ENCODE measurements at places on chromosomes 16 and 17.
A peak's percentile ranks its signal among the peaks of the same experiment; 100 is the strongest.

- DNase-seq: no peak
Observed at GRCh38 chr17:29885031-29885640, 44.9 kb downstream of the SSH2 start.

DNA sequence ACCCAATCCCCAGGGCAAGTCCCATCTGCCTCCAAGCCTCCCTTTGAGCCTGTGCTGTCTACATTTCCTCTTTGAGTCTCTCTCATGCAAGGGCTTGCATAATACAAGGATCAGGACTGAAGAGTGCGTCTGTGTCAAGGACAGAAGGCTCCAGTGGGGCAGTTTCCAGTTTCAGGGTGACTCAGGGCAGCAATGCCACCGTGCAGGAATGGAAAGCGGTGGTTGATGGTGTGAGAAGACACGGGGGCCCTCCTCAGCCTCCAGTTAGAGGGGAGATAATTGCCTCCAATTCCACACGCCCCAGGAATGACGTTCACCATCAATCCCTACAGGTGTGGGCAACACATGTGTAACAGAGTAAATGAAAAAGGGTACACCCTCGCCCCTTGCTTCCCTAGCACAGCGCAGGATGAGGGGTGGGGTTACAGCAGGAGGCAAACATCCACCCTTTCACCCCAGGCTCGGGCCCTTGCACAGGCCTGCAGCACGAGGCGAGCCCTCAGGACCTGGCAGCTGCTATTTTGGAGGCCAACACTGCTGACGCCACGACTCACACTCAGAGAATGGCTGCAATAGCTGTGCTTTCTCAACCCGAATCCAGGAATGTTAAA lies 24.8 kb upstream of the SLC25A19 start:
- peak; percentile 10 for DNase-seq

GRCh38 chr17:43803758-43804157 lies 23.5 kb downstream of the CFAP97D1 start:
- no peak for DNase-seq

GRCh38 chr17:36932694-36933511 lies 4.4 kb upstream of the LHX1 start:
- DNase-seq: no peak

- DNase-seq: no peak
Observed at GRCh38 chr17:77279448-77280303, 138.9 kb downstream of the SEC14L1 start.

GRCh38 chr17:55423535-55423934 lies 1.9 kb upstream of the MMD start:
- no peak for DNase-seq

GRCh38 chr16:27118526-27118925 lies 51.8 kb downstream of the C16orf82 start:
- DNase-seq: no peak

- no peak for DNase-seq
Observed at GRCh38 chr17:4902540-4902939, 358 bp downstream of the CHRNE start.

DNA sequence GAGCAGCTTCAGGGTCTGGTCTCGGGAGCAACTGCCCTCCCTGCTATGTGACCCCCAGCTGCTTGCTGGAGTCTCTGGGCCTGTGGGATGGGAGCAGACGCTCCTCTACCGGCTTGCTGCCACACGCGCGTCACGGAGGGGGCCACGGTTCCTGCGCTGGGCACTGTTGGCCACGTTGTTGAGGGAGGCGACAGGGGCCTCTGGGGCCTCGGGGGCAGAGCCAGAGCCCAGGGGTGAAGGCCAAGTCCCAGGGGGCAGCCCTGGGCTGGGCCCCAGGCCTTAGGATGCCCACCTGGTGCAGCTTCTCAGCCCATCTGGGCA lies 56.6 kb downstream of the ZFPM1 start:
- DNase-seq: no peak

- no peak for DNase-seq
Observed at GRCh38 chr17:17446666-17447155, 30.1 kb upstream of the MED9 start.

DNA sequence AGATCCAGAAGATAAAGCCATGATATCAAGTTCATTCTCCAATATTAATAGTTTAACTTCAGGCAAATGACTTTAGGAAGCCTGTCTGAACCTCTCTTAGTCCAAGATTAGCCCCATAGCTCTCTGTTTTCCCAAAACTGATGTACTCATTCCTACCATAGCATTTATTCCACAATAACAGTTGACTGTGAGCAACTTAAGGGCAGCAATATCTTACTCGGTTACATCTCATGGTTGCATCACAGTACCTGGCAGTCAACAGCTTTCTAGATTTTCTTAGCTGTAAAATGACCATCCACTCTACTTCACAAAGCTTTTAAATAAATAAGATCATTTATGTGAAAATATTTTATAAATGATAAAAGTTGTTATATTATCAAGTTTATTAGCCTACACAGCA lies 58.2 kb upstream of the STAC2 start:
- no peak for DNase-seq

DNA sequence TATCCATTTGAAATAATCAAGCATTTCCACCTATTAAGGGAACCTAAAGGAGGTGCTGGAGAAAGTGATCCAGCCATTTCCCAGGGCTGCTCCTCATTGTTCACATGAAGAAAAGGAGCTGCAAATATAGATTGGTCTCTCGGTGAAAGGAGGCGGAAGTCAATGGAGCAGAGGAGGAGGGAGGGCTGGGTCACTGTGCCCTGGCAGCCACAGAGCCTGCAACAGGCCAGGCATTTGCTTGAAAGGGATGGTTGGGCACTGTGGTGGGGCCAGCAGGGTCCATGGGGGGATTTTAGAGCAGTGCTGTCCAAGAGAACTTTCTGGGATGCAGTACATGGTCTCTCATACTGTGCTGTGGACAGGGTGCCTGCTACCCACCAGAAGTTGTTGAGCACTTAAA lies 173.2 kb downstream of the CYLD start:
- DNase-seq: no peak

DNA sequence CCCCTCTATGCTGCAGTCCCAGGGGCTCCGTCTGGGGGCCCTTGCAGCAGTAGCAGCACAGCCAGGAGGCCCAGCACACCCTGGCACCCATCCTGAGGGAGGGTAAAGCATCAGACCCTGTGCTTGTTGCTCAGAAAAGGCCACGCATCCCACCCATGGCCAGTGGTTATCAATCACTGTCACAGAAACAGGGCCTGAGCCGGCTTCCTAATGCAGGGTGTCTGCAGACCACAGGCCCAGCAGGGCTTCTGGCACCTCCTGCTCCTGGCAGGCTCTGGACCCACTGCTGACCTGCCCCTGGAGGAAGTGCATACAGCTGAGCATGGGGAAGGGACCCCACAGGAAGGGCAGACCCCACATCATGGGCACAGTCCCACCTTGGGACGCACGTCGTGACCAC lies 26.9 kb upstream of the CDH15 start:
- DNase-seq: no peak

DNA sequence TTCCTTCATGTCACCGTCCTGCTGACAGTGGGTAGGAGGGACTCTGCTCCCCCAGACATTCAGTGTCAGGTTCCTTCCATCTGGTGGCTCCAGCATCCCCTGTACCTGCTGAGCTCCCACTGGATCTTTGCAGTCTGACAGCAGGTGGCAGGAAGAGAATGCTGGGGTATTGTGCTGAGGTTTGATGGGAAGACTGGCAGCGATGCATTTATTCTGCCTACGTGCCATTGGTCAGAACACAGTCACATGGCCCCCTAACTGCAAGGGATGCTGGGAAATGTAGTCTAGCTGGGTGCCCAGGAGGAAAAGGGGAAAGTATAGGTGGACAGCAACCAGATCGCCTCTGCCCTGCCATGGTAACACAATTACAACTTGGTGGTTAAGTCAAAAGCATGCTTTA lies 44.4 kb downstream of the IRX3 start:
- no peak for DNase-seq

- no peak for DNase-seq
Observed at GRCh38 chr17:75501378-75502071, 13.8 kb downstream of the CASKIN2 start.

DNA sequence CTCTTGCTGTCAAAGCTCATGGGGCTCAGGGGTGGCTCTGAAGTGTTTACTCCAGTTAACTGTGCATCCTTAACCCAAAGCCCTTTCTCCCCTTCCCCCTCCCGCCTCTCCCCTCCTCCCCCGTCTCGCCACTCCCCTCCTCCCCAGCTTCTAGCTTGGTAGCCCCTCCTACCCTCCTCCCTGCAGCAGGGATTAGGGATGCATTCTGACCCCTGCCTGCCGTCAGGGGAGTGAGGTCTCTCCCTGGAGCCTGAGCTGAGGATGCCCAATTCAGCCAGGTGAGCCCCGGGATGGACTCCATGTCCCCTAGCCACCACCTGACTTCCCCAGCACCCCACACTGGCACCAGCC lies 1.6 kb downstream of the HS3ST6 start:
- no peak for DNase-seq

DNA sequence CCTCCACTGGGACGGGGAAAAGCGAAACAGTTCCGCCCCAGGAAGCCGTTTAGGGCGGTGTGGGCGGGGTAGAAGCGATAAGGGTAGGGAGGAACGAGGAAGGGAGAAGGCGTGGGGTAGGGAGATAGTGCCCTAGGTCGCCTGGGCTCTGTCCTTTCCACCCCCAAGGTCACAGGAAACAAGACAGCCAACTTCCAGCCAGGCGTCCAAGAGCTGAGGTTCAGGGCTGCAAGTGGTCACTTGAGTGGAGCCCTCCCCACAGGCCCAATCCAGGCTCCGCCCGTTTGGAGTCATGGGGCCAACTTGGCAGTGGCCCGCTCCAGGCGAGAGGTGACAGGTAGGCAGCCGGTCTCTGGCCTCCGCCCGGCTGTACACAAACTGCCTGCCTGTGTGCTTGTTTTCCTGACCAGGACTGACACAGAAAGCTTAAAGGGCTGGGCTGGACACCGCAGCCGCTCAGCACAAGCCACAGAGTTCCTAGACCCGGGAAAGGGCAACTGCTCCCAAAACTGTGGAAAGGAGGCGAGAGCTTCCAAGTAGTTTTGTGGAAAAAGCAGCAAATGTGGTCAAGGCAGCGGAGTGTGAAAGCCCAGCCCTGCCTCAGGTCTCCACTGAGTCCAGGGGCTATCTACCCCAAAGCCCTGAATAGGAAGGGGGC lies at the start of gene RILP:
RILP (minus strand) TSS at position 23 of the 658 bp plus-strand sequence. CDS start 62 bp downstream, outside the sequence.
- DNase-seq: no peak

- no peak for DNase-seq
Observed at GRCh38 chr17:17565471-17566339, 25.8 kb downstream of the PEMT start.

- peak; percentile 33 for DNase-seq
Observed at GRCh38 chr17:14321476-14321949, 20.6 kb downstream of the HS3ST3B1 start.

GRCh38 chr16:8120001-8120400 lies 470.3 kb downstream of the TMEM114 start:
- no peak for DNase-seq

DNA sequence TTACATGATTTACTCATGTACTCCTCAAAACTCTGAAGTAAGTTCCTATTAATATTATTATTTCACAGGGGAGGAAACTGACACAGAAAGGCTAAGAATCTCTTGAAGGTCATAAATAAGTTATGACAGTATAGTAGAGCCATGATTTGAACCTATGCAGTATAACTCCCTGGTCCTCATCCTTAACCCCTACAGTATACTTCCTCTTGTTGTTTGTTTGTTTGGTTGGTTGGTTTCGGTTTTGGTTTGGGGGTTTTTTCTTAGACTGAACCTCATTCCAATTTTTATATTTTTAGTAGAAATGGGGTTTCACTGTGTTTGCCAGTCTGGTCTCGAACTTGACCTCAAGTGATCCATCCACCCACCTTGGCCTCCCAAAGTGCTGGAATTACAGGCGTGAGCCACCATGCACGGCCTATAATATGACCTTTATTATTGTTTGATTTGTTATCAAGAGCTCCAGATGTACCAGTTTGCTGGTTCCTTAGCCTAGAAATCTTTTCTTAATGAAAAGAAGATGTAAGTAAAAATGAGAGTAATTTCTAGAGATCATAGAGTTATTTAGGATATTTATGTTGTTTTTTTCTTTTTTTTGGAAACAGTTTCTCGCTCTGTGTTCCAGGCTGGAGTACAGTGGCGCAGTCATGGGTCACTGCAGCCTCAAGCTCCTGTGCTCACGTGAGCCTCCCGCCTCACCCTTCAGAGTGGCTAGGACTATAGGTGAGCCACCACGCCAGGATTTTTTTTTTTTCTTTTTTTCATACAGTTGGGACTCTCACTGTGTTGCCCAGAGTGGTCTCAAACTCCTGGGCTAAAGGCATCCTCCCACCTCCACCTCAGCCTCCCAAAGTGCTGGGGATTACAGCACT lies 4.8 kb downstream of the PRR11 start:
- no peak for DNase-seq

DNA sequence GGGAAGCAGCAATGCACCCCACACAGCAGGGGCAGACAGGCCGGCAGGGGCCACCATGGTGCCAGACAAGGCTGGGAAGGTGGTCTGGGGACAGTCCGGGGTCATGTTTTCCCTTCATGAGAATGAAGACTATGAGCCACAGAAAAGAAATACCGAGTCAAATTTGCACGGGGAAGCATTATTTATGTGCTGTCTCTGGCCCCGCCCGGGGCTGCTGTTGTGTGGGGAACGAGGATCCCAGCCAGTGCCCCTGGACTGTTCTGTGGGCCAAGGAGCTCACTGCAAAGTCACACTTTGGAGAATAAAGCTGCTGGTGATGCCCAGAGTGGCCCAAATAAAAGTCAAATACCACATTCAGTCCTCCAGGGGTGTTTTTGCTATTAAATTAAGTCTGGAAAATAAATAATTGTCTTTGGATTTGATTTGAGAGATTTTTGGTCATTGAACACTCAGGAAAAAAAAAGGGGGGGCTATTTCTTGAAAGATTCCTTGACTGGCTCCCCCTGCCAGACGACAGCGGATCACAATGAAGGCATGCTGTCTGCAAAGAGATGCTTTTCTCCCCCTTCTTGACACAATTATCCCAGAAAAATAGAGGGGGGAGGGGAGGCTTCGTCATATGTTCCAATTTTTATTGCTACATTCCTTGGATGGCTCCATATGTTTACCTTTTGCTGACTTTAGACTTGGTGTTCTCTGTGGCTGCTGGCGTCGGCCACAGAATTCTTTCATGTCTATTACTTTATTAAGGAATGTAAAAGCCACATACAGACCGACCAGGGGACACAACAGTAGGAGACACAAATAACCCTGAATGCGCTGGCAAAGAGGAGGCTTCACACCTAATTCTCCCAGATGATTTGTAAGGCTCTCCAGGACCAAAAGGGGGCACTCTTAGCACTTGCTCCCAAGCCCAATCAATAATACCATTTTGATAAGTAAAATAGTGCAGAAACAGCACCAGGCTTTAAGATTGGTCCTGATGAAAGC lies 27.1 kb upstream of the ANKFN1 start:
- DNase-seq: peak; percentile 92

Measured in fibroblast of skin of right quadriceps (primary cell).